ENCODE measurements at places on chromosomes 6 and 20.

GRCh38 chr6:169083508-169083874 is 170.2 kb downstream of the THBS2 start:
- DNase-seq = no peak

GRCh38 chr20:50340541-50340940 is 149.9 kb downstream of the CEBPB start:
- DNase-seq = no peak

- no peak for DNase-seq
Measured at GRCh38 chr20:577167-577791, 32.8 kb downstream of the TCF15 start.

- DNase-seq = no peak
Measured at GRCh38 chr6:27617700-27618689, 145.1 kb upstream of the ZNF184 start.

DNA sequence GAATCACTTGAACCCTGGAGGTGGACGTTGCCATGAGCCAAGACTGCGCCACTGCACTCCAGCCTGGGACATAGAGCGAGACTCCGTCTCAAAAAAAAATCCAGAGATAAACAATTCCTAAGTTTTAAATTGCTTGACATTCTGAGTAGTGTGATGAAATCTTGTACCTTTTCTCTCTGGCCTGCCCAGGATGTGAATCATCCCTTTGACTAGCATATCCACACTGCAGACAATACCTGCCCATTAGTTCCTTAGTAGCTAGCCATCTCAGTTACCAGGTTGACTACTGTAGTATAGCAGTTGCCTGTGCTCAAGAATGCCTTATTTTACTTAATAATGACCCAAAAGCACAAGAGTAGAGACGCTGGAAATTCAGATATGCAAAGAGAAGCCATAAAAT is 2.8 kb downstream of the ZFP57 start:
- no peak for DNase-seq

- DNase-seq = no peak
Measured at GRCh38 chr6:88763160-88763559, 200.3 kb downstream of the RNGTT start.

- peak; percentile 20 for DNase-seq
Measured at GRCh38 chr6:110816677-110817076, 1.4 kb upstream of the CDK19 start.

GRCh38 chr6:21312118-21312517 is 281.4 kb upstream of the SOX4 start:
- DNase-seq = no peak

GRCh38 chr6:13116155-13116554 is 212.2 kb downstream of the TBC1D7 start:
- DNase-seq = no peak

DNA sequence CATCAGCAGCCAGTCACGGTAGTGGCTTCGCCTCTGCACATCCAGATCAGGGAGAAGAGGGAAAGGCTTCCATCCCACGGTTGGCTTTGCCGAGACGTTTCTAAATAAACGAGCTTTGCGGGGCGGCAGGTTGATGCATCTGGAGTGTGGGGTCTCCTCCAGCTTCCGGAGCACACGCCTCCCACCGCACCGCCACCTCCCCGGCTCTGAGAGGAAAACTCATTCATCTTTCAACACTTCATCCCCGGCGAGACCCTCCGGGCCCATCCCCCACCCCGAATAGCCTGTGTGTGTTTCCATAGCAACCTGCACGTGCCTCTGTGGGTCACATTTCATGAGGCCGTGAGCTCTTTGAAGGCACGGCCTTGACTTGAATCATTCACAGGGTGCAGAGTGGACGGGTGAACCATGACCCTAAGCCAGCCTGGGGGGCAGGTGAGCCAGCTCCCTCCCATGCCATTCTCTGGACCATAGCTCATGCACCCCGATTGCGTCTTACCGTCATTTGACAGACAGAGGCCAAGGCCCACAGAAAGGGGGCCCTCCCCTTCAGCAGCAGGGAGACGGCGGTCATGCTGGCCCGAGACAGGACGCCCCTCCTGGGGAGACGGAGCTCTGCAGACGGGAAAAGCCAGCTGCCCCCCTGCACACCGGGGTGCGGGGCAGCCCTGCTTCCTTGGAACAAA is 16.2 kb upstream of the CHRNA4 start:
- no peak for DNase-seq

- no peak for DNase-seq
Measured at GRCh38 chr6:135281964-135282363, 100.9 kb downstream of the MYB start.

GRCh38 chr20:62133051-62133845 is 9.9 kb downstream of the PSMA7 start:
- no peak for DNase-seq

DNA sequence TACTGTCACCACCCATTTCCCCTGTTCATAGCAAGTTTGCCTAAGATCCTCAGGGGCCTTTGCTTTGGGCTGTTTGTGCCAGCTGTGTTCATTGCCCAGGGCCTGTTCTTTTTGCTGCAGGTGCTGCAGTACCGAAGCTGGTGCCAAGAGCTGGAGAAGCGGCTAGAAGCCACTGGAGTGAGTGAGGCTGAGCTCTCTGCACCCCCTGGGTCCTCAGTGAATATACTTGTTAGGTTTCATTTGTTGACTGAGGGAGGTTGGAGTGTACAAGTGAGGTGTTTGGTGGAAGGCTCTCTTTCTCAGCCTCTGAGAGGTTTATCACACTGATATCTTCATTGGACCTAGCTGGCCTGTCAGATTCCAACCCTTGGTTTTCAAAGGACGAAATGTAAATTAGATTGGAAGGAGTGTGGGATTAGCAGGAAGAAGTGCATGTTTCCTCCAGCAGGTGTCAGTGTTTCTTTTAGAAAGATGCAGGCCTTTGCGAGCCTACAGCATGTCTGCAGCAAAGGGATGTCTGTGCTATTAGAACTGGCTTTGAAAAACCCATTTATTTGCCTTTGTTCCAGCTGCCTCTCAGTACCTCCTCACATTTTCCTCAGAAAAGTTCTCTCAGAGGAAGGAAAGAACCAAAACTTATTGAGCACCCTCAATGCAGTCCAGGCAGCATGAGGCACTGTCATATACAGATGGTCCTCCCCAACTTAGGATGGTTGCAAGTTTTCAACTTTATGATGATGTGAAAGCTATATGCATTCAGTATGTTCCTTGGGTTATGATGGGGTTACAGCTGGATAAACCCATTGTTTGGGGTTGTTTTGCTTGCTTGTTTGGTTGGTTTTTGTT is 8.3 kb downstream of the CEP250 start:
- peak; percentile 20 for DNase-seq

DNA sequence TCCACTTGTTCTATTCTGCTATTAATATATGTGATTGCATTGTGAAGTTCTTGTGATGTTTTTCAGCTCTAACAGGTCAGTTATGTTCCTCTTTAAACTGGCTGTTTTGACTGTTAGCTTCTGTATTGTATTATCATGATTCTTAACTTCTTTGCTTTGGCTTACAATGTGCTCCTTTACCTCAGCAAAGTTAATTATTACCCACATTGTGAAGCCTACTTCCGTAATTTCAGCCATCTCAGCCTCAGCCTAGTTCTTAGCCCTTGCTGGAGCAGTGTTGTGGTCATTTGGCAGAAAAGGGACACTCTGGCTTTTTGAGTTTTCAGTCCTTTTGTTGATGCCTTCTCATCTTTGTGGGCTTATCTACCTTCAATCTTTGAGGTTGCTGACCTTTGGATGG is 440.2 kb downstream of the TBC1D32 start:
- DNase-seq = no peak

DNA sequence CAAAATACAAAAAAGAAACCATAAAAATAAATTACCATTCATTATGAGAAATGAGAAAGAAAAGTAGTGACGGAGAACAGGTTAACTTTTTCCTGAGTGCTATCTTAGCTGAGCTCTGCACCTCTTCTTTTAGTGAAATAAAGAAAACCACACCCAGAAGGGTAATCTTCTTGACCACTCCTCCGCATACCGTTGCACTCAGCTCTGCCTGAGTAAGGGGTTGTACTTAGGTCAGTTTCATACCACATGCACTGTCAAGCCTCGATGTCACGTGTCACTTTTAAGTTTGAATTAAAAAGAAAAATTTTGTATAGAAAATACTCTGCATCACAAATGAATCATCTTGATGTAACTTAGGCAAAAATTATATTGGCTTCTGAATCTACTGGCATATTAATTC is 2.8 kb downstream of the EZR start:
- DNase-seq = no peak

- no peak for DNase-seq
Measured at GRCh38 chr20:10565191-10565921, 108.4 kb downstream of the JAG1 start.

DNA sequence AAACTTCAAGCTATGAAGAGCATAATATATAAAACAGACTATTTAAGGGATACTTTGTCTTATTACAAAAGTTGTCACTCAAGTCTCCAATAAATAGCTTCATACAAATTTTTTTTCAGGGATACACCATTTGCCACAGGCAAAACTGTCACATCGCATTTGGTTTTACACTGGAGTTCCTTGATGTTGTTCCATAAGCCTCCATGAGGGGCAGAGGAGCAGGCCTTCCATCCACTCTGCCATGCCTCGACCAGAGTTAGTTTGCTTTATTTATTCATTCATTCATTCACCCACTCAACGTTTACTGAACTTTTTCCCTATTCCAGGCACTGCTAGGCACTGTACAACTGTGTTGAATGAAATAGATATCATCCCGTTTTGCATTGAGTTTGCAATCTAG is 246.6 kb downstream of the PHF3 start:
- no peak for DNase-seq

DNA sequence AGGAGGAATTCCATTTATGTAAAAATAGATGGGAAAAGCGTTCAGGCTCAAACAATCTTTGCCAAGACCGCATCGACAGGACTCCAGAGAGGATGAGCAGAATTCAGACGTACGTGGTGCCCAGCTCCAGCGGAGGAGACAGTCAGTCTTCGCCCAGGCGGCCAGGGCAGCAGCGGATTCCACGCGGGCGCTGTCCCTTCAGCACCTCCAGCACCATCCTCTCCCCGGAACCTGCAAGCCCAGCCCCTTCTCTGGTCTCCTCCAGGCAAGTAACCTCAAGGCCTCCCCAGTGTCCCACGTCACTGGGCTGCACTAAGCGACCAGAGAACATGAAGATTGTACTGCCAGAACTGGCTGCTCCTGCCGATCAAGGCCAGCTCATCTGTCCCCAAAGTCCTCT is 2.8 kb upstream of the KCNQ2 start:
- DNase-seq = peak; percentile 24

DNA sequence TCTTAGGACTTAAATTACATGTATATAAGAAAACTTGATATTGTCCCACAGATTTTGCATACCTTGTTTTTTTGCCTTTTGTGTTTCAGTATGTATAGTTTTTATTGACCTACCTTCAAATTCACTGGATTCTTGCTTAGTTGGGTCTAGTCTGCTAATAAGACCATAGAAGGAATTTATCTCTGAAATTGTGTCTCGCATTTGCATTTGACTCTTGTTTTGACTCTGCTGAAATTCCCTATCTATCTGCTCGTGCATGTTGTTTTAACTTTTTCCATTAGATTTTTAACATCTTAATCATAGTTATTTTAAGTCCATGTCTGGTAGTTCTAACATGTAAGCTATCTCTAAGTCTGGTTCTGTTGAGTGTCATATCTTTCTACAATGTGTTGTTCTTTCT is 163.9 kb downstream of the SCP2D1 start:
- no peak for DNase-seq

DNA sequence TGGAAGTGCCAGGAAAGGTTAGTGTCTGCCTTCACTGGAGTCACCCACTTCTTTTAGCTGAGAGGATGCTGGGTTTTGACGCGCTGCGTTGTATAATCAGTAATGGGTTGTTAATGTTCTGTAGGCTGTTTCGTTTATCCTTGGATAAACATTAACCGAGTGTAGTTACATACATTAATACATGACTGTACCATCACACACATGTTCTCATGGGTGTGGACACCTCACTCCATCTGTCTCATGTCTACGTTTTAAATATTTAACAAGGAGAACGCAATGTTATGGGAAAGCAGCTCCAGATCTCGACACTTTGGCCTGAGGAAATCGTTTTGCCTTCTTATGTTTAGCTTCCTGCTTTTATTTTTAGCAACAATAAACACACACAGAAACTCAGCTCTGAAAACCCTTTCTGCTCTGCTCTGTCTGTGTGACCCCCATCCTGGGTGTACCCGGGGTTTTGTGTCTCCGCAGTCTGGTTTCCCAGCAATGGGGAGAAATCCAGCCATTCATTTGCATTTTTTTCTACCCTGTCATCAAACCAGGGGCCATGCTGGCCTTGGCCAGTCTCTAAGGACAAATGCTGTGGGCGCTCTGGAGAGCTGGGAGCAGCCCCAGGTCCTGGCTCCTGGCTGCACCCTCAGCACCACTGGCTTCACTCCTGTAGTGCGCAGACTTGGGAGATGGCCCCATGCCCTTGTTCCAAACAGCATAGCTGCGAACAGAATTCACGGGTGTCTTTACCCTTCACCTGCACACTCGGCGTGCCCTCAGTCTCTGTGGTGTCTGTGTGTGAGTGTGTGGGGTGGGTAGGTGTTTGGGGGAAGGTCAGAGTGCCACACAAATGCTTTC is 110.8 kb downstream of the ERMARD start:
- no peak for DNase-seq

- DNase-seq = no peak
Measured at GRCh38 chr6:68628161-68628560, 6.9 kb upstream of the ADGRB3 start.

DNA sequence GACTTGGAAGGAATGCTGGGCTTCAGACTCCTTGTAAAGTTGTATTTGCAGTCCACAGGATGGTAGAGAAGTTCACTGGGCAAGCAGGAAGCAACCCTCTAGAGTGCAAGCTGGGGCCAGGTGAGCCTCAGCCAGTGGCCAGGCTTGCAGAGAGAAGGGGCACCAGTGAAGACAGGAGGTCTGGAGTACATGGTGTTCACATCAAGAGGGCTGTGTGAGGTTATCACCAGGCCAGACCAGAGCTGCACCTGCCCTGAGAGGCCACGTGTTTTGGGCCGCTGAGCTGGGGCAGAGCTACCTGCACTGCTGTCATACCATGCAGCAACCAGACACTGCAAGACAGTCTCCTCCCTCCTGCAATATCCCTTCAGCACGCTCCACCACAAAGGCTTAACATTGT is 79.0 kb downstream of the SH3BGRL2 start:
- no peak for DNase-seq

DNA sequence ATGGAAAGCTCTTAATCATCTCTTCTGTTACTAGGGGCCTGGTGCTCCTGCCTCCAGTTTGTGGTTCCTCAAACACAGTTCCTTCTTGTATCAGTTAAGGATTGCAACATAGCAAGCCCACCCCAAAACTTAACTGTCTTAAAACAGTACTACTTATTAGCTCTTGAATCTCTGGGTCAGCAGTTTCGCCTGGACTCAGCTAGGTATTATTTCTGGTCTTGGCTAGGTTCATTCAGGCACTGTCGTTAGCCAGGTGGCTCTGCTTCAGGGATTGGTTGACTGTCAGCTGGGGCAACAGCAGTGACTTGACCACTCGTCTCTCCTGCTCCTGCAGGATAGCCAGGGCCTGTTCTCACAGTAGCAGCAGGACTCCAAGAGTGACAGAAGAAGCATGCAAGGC is 30.0 kb upstream of the RALY start:
- DNase-seq = no peak

Data from T-cell (primary cell).